ENCODE measurements at places on chromosomes 3 and 15. TPM values are rescaled to one million over a fixed set of nuclear protein-coding genes. Genes with fewer than 3 reads are reported as not detected.

UCN2 gene
- polyA plus RNA-seq = 4.5 TPM

SH3GL3 gene
- not detected for polyA plus RNA-seq

PLSCR2 gene
- polyA plus RNA-seq = not detected

ARRDC4 gene
- polyA plus RNA-seq = 67.4 TPM

LRRN1 gene
- polyA plus RNA-seq = not detected

RAB6B gene
- polyA plus RNA-seq = 3.0 TPM

SST gene
- 0.15 TPM for polyA plus RNA-seq

EIF5A2 gene
- polyA plus RNA-seq = 11.2 TPM

TIMP4 gene
- polyA plus RNA-seq = 1.8 TPM

ZNF639 gene
- polyA plus RNA-seq = 13.8 TPM

CPLX3 gene
- polyA plus RNA-seq = not detected

MAP4 gene
- polyA plus RNA-seq = 247 TPM

CCDC39 gene
- not detected for polyA plus RNA-seq

- DNase-seq = no peak
Observed at GRCh38 chr3:104458657-104459056, 908.1 kb upstream of the ALCAM start.

DNA sequence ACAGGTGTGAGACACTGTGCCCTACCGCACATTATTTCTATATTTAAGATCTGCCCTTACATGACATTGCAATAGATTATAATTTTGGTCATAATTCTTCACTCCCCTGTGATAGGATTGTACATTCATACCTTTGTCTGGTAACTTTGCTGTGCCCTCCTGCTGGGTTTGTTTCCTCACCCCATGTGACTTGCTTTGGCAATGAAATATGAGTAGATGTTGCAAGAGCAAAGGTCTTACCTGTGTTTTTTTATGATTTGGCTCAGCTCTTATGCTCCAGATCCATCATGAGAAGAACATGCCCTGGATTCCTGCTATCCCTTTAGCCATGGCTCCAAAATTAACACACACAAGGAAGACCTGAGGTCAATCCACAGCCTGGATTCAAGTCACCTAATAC is 137.7 kb upstream of the EOMES start:
- DNase-seq = no peak

GRCh38 chr3:14137445-14137844 is 12.6 kb downstream of the TMEM43 start:
- no peak for DNase-seq

GRCh38 chr3:10695595-10696285 is 120.3 kb upstream of the SLC6A11 start:
- no peak for DNase-seq

DNA sequence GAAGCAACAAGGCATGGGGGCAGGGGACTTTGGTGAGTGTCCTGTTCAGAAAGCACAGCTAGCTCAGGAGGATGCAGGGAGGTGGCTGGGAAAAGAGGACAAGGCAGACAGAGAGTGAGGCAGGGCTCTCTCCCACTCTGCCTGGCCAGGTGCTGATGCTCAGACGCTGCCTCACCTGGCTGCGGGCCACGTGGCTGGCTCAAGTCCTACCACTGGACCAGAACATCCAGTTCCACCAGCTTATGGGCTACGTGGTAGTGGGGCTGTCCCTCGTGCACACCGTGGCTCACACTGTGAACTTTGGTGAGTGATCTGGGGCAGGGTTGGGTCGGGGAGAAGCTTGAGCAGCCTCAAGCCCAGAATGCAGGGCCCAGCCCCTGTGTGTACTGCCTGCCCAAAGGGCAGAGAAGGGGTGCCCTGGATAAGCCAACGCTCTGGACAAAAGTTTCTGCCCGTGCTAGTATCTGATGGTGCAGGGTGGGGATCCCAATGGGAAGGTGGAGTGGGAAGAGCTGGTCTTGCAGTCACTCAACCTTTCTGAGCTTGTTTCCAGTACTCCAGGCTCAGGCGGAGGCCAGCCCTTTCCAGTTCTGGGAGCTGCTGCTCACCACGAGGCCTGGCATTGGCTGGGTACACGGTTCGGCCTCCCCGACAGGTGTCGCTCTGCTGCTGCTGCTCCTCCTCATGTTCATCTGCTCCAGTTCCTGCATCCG is 20.9 kb downstream of the NOX5 start:
- no peak for DNase-seq

- no peak for DNase-seq
Observed at GRCh38 chr3:158700559-158700958, 28.1 kb upstream of the LXN start.

DNA sequence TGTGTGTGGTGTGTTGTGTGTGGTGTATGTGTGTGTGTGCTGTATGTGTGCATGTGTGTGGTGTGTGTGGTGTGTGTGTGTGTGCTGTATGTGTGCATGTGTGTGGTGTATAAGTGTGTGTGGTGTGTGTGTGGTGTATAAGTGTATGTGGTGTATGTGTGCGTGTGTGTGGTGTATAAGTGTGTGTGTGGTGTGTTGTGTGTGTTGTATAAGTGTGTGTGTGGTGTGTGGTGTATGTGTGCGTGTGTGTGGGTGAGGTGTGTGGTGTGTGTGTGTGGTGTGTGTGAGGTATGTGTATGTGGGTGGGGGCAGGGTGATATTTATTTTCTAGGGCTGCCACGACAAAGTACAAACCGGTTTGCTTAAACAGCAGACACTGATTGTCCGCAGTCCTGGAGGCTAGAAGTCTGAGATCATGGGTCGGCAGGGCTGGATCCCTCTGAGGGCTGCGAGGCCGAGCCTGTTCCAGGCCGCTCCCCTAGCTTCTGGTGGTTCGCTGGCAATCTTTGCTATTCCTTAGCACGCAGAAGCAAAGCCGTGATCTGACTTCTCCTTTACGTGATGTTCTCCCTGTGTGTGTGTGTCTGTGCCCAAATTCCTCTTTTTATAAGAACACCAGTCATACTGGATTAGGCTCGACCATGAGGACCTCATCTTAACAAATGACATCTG is 160.2 kb downstream of the XXYLT1 start:
- DNase-seq = peak; percentile 55

GRCh38 chr15:98422130-98422478 is 226.2 kb upstream of the IGF1R start:
- DNase-seq = no peak

- no peak for DNase-seq
Observed at GRCh38 chr3:119673875-119674274, 3.3 kb downstream of the COX17 start.

- DNase-seq = no peak
Observed at GRCh38 chr3:57158813-57159738, 6.1 kb downstream of the IL17RD start.

- DNase-seq = no peak
Observed at GRCh38 chr15:84862214-84862975, 22.1 kb upstream of the SLC28A1 start.

- no peak for DNase-seq
Observed at GRCh38 chr3:83902787-83903533, 1055.8 kb upstream of the CADM2 start.

DNA sequence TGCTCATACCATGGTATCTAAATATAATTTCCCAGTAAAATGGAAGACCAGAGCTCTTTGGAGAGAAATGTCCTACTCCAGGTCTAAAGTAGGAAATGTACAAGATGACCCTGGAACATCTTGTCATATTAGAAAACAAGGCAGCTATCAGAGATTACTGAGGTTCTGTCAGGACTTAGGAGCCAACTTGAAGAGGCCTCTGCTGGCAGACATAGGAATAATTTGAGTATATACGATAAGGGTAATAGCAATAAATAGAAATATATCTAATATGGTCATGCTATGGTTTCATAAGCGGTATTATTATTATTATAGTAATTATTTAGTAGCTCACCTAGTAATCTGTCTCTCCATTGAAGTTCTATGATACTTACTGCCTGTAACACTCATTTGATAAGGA is 224.2 kb downstream of the SOX2 start:
- DNase-seq = no peak

DNA sequence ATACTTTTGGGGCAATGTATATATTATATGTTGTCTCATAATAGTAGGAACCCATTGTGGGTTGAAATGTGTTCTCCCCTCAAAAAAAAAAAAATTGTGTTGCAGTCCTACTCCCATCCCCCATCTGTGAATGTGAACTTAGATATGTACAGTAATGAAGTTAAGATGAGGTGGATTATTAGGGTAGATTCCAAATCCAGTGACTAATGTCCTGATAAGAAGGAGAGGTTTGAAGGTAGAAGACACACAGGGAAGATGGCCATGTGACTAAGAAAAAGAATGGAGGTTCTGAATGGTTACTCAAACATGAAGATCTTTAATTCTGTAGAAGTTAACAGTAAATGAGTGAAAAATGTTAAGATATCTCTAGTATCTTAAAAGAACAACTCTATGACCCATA is 3.0 kb upstream of the ATOSA start:
- no peak for DNase-seq

DNA sequence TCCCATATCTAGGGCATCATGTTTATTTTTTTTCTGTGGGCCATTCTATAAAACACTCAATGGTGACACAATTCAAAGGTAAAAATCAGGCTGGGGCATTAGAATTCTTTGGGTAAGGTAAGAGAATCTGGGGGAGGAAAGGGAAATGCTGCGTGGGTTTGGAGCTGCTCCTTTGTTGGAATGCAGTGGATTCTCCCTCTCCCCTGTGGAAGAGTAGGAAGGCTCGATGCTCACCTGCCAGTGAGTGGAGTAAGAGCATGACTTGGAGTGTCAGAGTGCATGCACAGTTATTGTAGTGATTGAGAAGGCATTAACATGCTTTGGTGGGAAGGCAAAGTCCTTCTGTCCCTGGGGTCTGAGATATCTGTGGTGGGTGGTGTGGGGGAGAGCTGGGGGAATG is 280.0 kb downstream of the PDCD6IP start:
- no peak for DNase-seq

DNA sequence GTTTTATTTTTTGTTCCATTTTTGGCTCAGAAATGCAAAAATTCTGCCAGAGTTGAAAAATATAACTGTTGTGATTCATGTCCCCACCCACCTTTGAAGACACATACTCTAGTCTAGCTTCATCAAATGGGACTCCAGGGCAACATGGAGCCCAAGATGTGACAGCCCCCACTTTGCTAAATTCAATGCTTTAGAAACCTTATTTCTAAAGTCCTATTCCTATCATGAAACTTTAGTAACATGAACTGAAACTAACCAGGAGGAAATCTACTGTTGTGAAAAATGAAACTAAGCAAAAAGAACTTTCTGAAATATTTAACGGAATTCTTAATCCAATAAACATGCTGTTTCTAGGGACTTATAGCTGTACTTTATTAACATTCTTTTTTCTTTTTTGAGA is 20.3 kb downstream of the UBP1 start:
- no peak for DNase-seq

DNA sequence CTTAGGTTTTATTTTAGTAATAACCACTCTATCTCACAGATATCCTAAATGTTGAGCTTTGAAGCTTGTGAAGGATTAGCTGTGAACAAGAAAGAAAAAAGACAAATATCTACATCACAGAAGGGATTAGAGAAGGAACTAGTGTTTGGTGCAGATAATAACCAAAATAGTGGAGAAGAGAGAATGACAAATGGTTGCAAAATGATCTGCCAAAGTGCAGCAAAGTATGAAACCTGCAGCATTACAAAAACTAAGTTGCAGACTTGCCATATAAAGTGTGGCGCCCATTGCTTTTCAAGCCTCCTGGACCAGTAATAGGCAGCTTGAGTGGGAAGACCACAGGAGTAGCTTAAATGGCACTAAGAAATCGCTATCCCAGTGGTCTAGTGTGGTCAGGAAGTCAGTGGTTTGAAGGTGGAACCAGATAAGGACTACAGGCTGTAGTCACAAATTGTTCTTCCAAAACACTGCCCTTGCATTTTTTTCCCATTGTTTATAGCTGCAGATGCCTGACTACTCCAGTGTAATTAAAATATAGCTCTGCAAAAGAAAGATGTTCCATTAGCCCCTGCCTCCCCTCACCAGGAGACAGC is 20.7 kb downstream of the TPM1 start:
- DNase-seq = no peak

GRCh38 chr15:35293353-35294130 is 208.4 kb upstream of the NANOGP8 start:
- DNase-seq = peak; percentile 27

GRCh38 chr3:46462111-46462510 is 2.6 kb downstream of the LTF start:
- no peak for DNase-seq

- no peak for DNase-seq
Observed at GRCh38 chr3:10370429-10370828, 49.5 kb upstream of the SEC13 start.

DNA sequence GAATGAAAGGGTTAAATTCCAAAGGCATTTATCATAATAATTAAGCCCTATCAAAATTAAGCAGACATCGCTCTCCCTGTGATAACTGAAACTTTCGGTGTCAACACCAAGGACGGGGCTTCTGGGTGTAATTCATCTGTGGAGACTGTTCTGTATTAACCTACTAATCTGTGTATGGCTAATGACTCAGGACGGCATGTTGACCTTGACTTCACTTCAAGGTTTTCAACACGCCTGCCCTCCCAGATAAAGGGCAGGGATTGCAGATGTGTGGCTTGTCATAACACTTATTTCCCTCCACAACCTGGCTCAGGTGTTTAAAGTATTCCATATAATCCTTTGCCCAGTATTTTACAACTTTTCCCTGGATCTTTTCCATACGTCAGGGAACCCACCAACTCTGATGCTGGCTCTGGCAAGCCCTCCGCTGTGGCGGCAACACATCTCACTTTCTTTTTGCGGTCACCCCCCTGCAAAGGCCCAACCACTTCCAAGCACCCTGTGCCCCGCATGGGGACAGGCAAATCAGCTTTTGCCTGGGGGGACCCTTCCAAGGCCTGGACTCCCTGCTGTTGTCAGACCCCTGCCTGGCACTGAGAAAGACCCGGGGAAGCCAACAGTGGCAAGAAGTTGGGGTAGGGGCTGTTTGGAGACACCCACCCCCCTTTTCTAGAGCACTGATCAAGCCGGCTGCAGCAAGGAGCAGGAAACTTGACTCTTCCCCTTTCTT is 93.2 kb upstream of the MEF2A start:
- DNase-seq = no peak

- peak; percentile 79 for DNase-seq
Observed at GRCh38 chr3:188272481-188273372, 118.8 kb downstream of the LPP start.

- no peak for DNase-seq
Observed at GRCh38 chr3:100796556-100796955, 87.3 kb downstream of the TFG start.

DNA sequence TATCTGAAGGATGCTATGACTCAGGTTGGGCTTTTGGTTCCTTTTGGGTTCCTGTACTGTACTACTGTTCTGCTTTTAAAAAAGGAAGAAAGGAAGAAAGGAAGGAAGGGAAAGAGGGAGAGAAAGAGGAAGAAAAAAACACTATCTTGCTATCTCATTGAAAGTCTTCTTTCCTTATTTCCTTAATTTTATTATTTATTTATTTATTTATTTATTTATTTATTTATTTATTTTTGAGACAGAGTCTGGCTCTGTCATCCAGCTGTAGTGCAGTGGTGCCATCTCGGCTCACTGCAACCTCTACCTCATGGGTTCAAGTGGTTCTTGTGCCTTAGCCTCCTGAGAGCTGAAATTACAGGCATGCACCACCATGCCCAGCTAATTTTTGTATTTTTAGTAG is 198.9 kb upstream of the SOX2 start:
- DNase-seq = no peak

GRCh38 chr3:194715022-194715800 is 29.5 kb downstream of the FAM43A start:
- DNase-seq = no peak

- no peak for DNase-seq
Observed at GRCh38 chr3:194326968-194327217, 24.2 kb downstream of the CPN2 start.

GRCh38 chr3:134765468-134765867 is 29.6 kb upstream of the EPHB1 start:
- DNase-seq = no peak

GRCh38 chr3:43477600-43477999 is 144.2 kb downstream of the ANO10 start:
- no peak for DNase-seq

GRCh38 chr3:15576475-15576874 is 24.9 kb downstream of the HACL1 start:
- DNase-seq = no peak
